ENCODE measurements at places on chromosomes 12 and 14. TPM values are rescaled to one million over a fixed set of nuclear protein-coding genes. Genes with fewer than 3 reads are reported as not detected.

Gene KRT75
- not detected for polyA plus RNA-seq

Gene KLHL33
- polyA plus RNA-seq: 1.6 TPM

Gene P2RX2
- not detected for polyA plus RNA-seq

Gene PRKAG1
- 57.0 TPM for polyA plus RNA-seq

Gene KRT5
- 0.70 TPM for polyA plus RNA-seq

Gene SCNN1A
- 0.76 TPM for polyA plus RNA-seq

Gene RPL10L
- not detected for polyA plus RNA-seq

Gene MYF6
- 72.7 TPM for polyA plus RNA-seq

Gene BCL7A
- 16.0 TPM for polyA plus RNA-seq

Gene PLEKHG7
- 0.53 TPM for polyA plus RNA-seq

Gene CLEC9A
- 0.16 TPM for polyA plus RNA-seq

Gene TAS2R8
- not detected for polyA plus RNA-seq

Gene SLC6A12
- polyA plus RNA-seq: 0.48 TPM

Gene SPTB
- 118 TPM for polyA plus RNA-seq

Gene FBRSL1
- 44.2 TPM for polyA plus RNA-seq

Gene KIF26A
- polyA plus RNA-seq: 12.0 TPM

Gene C12orf42
- polyA plus RNA-seq: 1.8 TPM

Gene GPR84
- 0.27 TPM for polyA plus RNA-seq
